ENCODE measurements at places on chromosomes 5 and 9.

- DNase-seq: no peak
These were observed 501.9 kb downstream of the CDK5RAP2 start for GRCh38 chr9:120078112-120078511.

DNA sequence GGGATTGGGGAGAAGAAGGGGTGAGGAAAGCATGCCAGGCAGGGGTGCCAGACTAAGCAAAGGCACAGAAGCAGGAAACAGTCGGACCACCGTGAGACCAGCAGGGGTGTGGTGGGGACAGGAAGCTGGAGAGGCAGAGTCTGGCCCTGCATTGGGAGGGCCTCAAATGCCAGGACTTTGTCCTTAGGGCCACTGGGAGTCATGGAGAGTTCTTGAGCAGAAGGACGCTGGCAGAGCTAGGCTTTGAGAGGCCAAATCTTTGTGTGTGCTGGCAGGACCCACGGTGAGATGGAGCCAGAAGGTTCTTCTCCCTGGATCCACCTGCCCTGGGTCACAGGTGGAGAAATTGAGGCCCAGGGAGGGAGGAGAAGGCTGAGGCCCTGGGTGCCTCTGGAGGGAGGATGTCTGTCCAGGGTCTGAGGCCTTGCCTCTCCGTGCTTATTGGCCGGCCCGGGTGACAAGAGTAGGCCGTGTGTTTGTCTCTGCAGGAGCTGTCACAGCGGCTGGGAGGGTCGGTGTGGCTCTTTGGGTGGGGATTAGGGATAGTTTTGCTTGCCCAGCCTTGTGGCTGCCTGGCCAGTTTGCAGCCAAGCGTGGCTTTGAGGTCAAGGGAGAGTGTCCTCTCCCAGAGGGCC, 1.8 kb upstream of the ENG start:
- no peak for DNase-seq

DNA sequence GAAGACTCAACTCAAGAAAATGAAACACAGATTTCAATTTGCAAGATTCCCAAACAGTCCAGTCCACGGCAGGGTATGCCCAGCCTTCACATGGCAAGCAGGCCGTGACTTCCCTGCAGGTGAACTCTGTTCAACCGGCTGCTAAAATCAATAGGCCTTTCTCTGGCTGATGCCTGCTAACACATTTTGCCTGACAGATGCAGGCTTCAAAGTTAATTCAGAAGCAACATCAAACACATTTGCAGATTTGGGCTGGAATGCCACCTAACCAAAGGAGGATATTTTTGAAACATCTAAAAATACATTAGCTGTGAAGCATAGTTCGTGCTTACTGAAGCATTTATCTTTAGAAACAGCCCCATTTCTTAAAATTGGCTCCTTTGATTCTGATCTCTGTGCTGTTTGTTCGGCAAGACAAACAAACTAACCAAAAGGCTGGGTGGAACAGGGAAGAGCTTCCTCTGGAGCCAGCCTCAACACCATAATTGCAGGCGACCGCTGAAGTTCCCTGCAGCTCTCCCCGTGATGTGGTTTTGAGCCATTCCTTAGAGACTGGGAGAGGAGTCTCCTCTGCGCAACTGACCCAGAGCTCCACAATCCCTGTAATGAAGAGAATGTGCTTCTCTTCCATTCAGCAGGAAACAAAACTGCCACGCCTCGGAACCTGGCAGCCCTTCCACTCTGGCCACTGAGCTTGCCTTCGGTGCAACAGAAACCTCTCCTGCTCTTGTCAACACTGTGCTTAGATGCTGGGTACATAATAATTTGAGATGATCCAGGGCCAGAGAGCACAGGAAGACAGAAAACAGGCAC, 126.5 kb downstream of the MYO10 start:
- no peak for DNase-seq

DNA sequence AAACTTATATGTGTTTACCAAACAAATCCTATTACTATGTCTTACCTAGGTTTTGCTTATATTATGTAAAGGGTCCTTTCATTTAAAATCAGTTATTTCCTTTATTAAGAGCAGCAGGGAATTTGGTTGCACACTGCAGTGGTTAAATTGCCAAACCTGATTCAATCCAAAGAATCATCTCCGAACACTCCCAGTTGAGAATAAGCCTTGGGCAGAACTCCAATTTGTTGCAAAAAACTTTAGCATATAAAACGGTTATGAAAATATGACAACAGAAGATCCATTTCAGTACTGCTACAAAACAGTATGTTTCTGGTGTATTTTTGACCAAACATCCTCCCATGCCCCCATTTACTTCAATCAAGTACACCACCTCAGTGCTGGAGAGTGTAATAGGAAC, 587.0 kb upstream of the GRAMD2B start:
- DNase-seq: no peak

- no peak for DNase-seq
These were observed 72.8 kb downstream of the C9orf153 start for GRCh38 chr9:86186696-86187095.

GRCh38 chr9:123231421-123231820, 37.0 kb downstream of the STRBP start:
- no peak for DNase-seq

All from GM12892 (cell line).